ENCODE measurements at places on chromosomes 4 and X.

DNA sequence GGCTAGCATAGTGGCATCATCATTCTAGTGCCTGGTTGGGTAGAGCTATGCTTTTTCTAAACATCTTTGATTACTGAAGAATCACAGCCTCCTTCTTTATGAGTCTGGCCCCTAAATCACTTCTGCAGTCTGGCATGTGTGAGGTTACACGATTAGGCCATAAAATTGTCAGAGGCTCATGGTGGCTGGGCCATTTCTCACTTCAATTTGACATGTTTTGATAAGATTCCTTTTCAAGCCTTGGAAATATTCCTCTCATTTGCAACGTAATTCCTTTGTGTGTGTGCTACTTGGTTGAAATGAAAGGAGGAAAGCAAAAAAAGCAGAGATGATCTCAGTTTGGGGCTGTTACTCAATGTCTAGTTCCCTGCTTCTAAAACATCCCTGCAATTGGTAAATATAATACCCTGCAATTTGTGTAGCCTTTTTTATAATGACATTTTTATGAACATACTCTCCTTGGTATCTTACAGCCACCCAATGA is 6.2 kb downstream of the CCKAR start:
- DNase-seq = peak; percentile 16

- DNase-seq = no peak
Observed at GRCh38 chrX:104469771-104470170, 96.2 kb upstream of the IL1RAPL2 start.

DNA sequence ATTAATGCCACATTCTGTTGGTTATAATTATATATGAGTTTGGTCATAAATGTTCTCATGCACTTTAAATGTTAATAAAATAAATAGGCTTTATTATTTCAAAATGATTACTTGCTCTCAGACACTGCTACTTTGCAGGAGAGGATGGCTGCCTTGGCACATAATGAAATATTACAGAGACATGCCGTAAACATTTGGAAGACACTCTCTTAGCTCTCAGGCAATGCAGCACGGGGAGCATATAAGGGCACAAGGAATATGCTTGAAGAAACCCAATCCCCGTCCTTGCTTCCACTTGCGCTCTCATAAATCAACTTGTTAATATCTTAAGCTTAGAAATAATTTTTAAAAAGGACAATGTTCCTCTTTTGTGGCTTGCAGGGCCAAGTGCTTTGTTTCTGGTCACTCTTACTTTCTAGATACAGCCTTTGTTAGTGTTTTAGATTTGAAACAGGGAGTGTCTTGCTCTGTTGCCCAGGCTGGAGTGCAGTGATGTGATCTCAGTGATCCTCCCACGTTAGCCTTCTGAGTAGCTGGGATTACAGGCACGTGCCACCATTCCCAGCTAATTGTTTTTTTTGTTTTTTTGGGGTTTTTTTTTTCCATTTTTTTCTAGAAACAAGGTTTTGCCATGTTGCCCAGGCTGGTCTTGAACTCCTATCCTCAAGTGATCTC is 445.0 kb downstream of the SPRY1 start:
- DNase-seq = no peak

GRCh38 chr4:42915484-42915883 is 23.0 kb downstream of the GRXCR1 start:
- no peak for DNase-seq

DNA sequence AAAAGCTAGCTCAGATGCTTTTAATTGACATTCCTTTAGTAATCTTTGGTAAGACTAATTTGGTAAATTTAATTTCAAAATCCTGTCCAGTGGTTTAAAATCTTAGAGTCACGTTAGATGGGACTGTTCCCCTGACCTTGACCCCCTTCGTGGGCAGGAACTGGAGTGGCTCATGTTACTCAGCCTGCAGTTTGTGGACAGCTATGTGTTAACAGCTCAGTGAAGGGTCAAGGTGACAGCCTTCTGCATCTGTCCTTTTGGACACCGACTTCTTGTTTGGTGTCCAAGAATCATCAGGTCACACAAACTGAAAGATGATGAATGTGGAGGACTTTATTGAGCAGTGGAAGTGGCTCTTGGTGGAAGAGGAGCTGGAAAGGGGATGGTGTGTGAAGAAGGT is 2.9 kb downstream of the ARSF start:
- DNase-seq = no peak

DNA sequence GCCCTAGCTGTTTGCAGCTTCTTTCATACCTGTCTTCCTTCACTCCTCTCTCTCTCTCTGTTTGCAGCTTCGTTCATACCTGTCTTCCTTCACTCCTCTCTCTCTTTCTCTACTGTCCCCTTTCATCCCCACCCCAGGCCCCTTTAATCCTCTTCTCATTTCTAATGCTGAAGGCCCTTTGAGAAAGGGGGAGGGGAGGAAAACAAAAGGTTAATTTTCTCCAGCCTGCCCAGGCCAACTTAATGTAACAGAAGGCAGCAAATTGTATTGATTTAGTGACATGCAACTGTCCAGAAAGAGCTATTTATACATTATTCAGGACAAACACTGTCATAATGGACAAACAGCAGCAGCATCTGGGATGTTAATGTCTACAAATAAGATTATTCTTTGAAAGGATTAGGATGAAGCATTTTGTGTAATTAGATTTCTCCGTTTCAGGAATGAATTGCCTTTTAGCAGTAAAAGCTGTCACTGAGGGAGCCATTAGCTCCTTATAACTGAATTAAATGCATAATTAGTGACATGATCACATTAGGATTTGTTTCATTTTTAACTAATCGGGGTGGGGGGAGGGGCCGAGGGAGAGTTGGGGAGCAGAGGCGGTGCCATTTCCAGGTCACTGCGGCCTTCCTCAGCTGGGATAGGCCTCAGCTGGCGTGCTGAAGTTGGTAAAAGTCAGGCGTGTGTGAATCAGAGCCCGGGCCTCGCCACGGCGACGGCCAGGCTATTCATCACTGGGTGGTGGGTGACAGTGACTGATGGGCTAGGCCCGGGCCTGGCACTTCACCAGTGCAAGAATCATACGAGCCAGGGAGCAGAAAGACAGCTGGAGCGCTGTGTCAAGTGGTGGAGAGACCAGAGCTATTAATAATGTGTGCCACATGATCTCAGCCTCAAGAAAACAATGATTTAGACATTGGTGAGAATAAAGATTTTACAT is 174.5 kb downstream of the NKX6-1 start:
- no peak for DNase-seq

GRCh38 chr4:141144207-141144606 is 10.9 kb upstream of the RNF150 start:
- DNase-seq = no peak

GRCh38 chrX:41332408-41333002 is 1.5 kb upstream of the DDX3X start:
- no peak for DNase-seq

- DNase-seq = no peak
Observed at GRCh38 chrX:33001107-33001506, 210.2 kb downstream of the DMD start.

DNA sequence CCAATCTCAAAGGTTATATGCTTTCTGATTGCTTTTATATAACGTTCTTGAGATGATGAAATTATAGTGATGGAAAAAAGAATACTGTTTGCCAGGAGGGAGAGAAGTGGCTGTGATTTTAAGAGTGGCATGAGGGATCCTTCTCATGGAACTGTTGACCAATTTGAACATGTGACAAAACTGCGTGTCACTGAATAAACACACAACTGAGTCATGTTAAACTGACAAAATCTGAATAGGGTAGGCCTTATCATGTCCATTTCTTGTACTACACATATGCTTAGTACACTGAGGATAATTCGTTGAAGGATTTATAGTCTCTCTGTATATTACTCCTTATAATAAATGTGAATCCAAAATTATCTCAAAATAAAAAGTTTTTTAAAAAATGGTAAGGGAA is 22.2 kb upstream of the HSPA4L start:
- no peak for DNase-seq

DNA sequence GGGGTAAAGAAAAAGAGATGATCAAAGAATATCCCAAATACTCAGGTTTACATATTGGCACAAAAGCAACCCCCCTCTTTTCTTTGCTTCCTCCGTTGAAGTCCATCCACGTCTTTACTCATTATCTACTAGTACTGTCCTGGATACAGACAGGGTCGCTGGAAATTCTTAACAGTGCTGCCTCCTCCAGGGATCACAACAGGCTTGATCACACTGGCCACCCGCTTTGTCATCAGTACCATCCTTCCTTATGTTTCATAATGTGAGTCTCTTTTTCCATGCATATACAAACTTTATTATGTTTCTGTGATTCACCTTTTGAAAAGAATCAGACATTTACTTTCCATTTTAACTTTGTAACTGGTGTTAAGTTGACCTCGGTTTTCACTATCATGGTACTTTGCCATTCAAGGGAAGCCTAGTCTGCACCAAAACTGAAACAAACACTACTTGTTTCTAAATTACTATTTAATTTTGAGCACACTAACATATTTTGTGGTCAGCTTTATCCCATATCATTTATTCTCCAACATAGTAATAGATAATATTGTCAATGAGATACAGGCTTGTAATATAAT is 387.5 kb upstream of the PPP1R2C start:
- DNase-seq = no peak

DNA sequence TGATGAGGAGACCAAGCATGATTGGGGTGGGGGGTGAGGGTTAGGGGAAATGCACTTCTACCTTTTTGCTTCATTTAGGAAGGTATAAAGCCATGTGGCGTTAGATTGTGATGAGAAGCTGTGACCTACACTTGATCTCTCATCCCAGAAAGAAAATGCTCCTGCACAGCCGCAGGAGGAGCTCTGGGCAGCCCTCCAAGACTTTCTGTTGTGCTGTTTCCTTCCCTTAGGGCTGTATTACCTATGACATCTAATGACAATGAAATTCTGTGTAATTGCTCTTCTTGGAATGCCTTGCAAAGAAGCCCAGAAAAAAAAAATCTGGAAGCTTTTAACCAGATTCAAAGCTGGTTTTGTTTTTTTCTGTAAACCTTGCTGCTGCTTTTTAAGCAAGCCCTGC is 13.4 kb downstream of the PRPS2 start:
- DNase-seq = no peak

DNA sequence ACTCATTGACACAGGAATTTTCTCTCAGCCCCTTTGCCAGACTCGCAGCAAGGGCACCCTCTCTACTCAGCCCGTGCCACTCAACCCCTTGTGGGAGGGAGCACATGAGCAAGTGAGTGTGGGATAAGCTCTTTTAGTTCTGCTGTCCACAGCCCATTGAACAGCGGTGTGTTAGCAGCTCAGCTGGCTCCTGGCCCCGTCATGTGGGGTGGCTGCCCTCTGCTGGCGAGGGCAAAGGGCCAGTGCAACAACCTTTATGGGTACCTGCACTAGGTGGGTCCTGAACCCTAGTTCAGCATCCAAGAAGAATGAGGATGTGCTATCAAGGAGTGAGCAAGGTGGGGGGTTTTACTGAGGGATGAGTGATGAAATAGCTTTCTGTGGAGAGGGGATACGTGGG is 85.0 kb upstream of the ZNF81 start:
- DNase-seq = no peak

GRCh38 chrX:100731441-100732281 is at the start of gene SYTL4:
Gene SYTL4 (minus strand): TSS chrX:100732121. CDS start chrX:100702037, 30,084 bp downstream.
- DNase-seq = no peak

- peak; percentile 61 for DNase-seq
Observed at GRCh38 chr4:81142744-81143143, 72.3 kb downstream of the PRKG2 start.

DNA sequence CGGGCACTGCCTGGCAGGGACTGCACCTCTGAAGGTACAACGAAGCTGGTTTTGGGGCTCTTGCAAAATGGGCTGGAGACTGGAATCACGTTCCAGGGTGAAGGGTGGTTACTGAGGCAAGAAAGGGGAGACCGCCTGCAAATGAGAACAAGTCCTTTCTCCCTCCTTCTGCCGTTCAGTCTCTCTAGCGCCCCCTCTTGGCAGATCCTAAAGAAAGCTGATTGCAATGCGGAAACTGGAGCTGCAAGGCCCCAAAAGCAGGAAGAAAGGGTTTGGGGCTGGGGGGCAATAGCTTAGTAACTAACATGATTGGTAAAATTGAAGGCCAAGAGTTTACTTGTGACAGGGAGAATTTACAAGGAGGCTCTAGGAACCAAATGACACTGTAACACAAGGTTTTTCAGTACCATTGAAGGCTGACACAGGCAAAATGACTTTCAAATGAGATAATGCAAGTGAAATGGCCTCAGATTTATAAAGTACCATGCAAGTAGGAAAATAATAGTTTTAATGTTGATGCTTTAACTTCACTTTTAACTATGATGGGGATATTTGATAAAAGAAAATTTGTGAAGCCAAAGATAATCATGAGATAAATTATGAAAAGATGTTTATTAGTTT is 222.7 kb upstream of the HAND2 start:
- no peak for DNase-seq

GRCh38 chrX:23136816-23137215 is 137.1 kb downstream of the DDX53 start:
- DNase-seq = no peak

- DNase-seq = no peak
Observed at GRCh38 chr4:165464376-165464775, 85.6 kb downstream of the CPE start.

DNA sequence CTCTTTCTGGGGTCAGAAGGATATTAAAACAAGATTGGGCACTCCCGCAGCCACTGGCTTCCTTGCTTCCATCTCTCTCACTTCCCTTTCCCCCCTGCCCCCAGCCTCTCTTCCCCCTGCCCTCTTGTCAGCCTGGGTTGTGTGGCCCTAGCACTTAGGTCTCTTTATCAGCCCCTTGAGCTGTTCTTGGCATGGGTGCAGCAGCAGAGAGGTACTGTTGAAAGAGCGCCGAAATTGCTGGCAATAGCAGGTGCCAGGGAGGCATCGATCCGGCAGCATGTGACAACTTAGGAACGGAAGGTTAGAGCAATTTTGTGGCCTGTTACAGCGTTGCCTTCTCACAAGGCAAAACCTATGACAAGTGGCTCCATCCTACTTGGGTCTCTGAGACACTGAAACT is 333.1 kb upstream of the IGFBP7 start:
- DNase-seq = no peak

GRCh38 chr4:11131491-11131890 is 297.2 kb downstream of the HS3ST1 start:
- DNase-seq = no peak

DNA sequence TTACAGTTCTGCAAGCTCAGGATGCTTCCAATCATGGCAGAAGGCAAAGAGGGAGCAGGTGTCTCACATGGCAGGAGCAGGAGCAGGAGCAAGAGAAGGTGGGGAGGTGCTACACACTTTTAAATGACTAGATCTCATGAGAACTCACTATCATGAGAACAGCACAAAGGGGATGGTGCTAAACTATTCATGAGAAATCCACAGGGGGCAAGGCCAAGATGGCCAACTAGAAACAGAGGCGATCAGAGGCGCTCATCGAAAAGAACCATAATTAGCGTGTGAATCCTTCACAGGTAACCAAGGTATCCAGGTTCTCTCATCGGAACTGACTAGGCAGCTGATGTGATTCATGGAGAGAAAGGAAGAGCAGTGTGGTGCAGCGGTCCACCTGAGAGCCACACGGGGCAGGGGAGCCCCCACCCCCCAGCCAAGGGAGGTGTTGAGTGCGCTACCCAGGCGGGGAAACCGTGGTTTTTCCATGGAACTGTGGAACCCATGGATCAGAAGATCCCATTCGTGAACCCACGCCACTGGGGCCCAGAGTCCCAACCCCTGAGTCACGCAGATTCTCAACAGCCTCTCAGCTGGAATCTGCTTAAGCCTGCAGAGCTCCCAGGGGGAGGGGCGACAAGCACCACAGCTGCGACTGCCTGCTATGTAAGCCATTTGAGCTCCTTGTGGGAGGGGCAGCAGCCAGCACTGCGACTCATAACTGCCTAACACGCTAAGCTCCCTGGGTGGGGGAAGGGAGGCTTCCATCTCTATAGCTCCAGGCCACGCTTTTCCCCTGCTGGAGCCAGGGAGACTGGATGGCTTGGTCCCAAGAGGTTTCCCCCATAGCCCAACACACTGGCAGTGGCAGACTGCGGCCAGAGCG is 46.7 kb downstream of the FGF16 start:
- peak; percentile 45 for DNase-seq
